ENCODE measurements at places on chromosomes 7 and 10. TPM values are rescaled to one million over a fixed set of nuclear protein-coding genes. Genes with fewer than 3 reads are reported as not detected.

HMX2 gene
- not detected for total RNA-seq

LANCL2 gene
- 20.5 TPM for total RNA-seq

PLXDC2 gene
- total RNA-seq: 54.0 TPM

PALS2 gene
- total RNA-seq: 30.0 TPM

PIP4K2A gene
- total RNA-seq: 29.8 TPM

ANKRD7 gene
- total RNA-seq: not detected

CDK1 gene
- total RNA-seq: 1.9 TPM
